Left kidney (tissue), 8 donors: ENCODE measurements at places on chromosomes 1 and 21. TPM values are rescaled to one million over a fixed set of nuclear protein-coding genes. Genes with fewer than 3 reads are reported as not detected.

MCOLN2 gene
- polyA plus RNA-seq = 1.5 TPM

GRCh38 chr1:244442850-244443249, 8.9 kb downstream of the ADSS2 start:
- DNase-seq = no peak

XCL2 gene
- polyA plus RNA-seq = not detected

DNA sequence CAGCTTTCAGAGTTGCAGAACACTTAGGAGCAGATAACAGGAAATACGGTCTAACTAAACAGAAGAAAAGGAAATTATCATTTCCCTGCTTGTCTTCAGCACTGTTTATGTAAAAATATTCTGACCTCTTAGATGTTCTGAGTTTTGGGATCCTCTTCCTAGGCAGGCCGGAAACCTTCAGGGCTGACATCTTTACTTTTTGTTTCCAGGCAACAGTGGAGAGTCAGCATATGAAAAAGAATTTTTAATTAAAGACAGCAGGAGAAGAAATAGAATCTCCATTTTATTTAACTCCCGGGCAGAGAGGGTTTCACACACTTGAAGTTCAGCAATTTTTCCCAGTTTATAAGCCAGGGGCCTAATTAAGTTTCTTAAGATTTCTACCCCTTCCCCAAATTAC, 5.1 kb upstream of the RIPPLY3 start:
- peak; percentile 26 for DNase-seq

DHX9 gene
- 298 TPM for polyA plus RNA-seq

DNA sequence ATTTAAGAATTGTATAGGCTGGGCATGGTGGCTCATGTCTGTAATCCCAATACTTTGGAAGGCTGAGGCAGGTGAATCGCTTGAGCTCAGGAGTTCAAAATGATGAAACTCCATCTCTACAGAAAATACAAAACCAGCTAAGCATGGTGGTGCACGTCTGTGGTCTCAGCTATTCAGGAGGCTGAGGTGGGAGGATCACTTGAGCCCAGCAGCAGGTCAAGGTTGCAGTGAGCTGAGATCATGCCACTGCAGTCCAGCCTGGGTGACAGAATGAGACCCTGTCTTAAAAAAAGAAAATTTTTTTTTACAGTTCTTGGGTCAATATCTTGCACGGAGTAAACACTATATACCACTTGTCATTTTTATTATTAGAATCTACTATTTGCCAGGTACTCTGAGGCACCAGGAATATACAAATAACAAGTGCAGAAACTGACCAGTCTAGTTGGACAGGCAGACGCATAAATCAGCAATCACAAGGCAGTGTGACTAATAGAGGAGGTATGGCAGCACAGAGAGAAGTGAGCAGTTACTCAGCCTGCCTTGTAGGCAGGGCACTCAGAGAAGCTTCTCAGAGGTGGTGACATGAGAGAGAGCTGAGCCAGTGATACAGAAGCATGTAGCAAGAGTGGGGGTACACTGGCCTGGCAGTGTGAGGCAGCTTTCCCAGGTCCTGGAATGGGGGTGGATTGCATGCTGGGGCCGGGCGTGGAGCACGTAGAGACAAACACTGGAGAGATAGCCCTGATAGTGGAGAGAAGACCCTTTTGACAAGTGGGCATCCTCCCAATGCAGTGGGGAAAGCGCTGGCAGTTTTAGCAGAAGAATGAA, 8.0 kb downstream of the PHLDA3 start:
- no peak for DNase-seq

GPN2 gene
- polyA plus RNA-seq = 32.7 TPM

DNA sequence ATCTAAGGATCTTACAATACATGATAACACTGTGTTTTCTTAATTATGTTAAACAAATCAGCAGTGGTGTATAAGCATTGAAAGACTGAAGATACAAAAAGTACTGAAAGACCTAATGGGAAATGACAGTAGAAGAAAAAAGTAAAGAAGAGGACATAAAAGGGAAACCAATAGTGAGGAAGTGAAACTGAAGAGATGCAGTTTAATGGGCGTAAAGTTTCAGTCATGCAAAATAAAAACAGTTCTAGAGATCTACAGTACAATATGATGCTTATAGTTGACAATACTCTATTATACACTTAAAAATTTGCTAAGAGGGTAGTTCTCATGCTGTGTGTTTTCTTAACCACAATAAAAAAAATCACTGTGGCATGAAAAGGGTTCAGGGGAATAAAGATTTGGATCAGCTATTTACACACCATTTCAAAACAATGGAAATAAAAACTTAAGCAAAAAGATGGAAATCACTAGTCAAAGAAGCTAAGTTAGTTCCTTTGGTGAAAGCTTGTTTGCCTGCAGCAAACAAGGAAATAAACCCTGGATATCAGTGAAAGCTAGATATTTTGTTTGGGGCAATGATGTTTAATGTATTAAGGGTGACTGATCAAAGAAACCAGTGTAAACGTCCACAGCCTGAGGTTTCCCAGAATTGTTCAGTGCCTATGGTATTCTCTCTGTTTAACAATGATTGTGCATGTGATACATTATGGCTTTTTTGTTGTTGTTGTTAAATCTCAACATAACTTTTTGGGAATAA, 1160.8 kb upstream of the ADGRL2 start:
- no peak for DNase-seq

KRTAP21-2 gene
- not detected for polyA plus RNA-seq

MGST3 gene
- polyA plus RNA-seq = 163 TPM

- no peak for DNase-seq
Observed at GRCh38 chr1:19942088-19942487, 18.7 kb upstream of the PLA2G2E start.
